ENCODE measurements at places on chromosomes 4 and X. TPM values are rescaled to one million over a fixed set of nuclear protein-coding genes. Genes with fewer than 3 reads are reported as not detected.

DNA sequence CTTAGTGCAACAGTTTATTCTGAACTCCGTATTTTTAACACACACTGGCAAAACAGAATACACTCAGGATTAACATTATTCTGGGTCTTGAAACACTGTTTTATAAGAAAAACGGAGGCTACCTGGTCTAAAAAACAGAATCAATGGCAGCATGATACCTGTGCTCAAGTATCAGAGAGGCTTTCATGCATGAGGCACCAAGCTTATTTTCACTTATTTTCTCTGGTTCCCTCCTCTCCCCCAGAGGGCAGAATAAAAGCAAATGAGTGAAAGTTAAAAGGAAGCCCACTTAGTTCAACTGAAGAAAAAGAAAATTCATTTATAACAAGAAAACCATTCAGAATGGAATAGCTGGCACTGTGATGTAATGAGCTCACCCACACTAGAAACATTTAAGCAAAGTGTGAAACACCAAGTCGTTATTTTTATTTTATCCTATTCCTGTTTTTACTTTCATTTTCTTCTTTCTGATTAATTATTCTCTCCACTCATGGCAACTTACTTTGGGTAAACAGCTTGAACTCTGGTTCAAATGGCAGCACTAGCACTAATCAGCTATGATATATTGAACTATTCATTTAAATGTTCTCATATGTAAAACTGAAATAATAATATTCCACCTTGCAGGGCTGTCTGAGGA, 211.8 kb downstream of the PPP3CA start:
- DNase-seq, result no peak

Gene GRK4
- total RNA-seq, result 5.5 TPM

- DNase-seq, result peak; percentile 88
These were observed at the start of gene IDS for GRCh38 chrX:149504915-149505651. Gene IDS (minus strand): TSS chrX:149505306. CDS start chrX:149505137, 169 bp downstream.

DNA sequence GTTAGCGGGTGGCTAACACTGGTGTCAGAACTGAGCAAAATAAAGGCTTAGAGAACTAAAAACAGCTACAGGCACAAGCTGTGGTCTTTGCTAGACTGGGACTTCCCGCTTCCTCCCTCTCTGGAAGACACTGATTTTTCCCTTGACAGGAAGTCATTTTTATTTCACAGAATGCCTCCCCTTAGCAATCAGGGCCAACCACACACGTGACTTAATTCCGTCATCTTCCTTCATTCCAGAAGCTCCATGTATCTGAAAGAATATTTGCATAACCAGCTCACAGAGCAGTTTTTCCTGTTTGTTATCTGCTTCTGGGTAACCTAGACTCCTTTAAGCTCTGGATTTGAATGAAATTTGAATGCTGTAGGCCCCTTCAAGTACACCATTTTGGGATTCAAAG, 327.5 kb upstream of the FRG1 start:
- DNase-seq, result no peak

Gene MUC7
- not detected for total RNA-seq

Gene UGT2A1
- not detected for total RNA-seq

GRCh38 chr4:95839891-95840290, at the start of gene PDHA2:
Gene PDHA2 (plus strand): TSS chr4:95840093. CDS start chr4:95840151, 58 bp downstream.
- DNase-seq, result no peak

- peak; percentile 63 for DNase-seq
These were observed at the start of gene LRAT for GRCh38 chr4:154743683-154744340. Gene LRAT (plus strand): TSS chr4:154744000. CDS start chr4:154744327, 327 bp downstream.

GRCh38 chr4:138297743-138298405, 55.7 kb upstream of the SLC7A11 start:
- no peak for DNase-seq

Gene VCX2
- total RNA-seq, result not detected

GRCh38 chr4:125283707-125284279, 31.0 kb upstream of the FAT4 start:
- no peak for DNase-seq

DNA sequence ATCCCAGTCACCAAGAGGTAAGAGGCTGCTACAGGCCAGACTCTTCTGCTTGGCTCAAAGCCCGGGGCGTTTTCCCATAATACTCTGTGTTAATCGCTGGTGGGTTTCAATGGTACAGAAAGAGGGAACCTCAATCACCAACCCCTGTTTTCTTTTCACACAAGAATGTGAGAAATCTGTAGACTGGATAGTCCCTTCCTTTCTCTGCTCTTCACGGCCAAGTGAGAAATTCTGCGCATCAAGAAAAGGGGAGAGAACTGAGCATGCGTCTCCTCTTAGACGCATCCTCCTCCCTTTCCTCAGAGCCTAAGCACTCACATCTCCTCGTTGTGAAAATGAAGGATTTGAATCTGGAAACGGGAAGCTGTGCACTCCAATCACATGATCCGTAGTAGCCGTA, 64.7 kb downstream of the CLNK start:
- DNase-seq, result no peak

DNA sequence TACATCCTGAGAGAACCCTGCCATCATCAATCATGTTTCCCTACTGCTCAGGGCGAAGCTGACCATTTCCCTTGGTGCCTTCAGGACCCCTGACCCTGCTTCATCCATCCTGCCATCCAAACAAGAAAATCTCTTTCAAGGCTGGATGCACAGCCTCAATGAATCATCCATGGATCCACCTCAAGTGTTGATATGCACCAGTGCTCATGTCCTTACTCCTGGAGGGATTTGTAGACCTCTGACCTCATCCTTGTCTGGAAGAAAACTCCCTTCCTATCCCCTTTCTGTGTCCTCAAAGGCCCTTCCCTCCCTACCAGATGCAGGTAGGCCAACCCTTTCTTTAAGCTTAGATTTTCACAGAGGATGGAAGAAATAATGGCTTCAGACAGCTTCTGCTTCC, 24.6 kb downstream of the BEX3 start:
- DNase-seq, result no peak

Gene SPANXA1
- not detected for total RNA-seq

Gene CLDN34
- total RNA-seq, result not detected

DNA sequence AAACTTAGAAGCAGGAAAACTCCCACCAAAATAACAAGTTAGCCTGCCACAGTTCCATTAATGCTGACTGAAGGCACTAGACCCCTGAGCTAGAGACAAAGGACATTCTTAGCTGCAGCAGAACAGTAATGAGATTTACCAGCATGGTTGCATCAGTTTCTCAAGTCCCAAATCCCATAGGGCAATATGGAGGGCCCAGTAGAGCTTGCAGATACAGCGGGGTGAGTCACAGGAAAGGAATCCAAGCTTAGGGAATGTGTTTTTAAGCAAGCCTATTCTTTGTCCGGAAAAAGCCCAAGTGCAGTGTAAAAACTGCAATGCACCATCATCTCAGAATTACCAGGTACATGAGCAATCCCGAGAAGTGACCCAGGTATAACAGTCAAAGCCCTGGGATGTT, 51.3 kb upstream of the EXOC1L start:
- no peak for DNase-seq

Gene ASB5
- not detected for total RNA-seq

All from activated T-cell treated with anti-CD3 and anti-CD28 coated beads, Interleukin-2, amount 50 U/mL, for 72 hours (primary cell).